ENCODE measurements at places on chromosomes 7 and 10.

GRCh38 chr10:69865450-69865849, 63.7 kb downstream of the COL13A1 start:
- DNase-seq, result no peak

GRCh38 chr10:33802566-33802965, 468.1 kb upstream of the NRP1 start:
- DNase-seq, result no peak

GRCh38 chr7:17493446-17493845, 195.0 kb downstream of the AHR start:
- DNase-seq, result no peak

- DNase-seq, result peak; percentile 96
These were observed 158.8 kb downstream of the SH3PXD2A start for GRCh38 chr10:103696411-103697145.

DNA sequence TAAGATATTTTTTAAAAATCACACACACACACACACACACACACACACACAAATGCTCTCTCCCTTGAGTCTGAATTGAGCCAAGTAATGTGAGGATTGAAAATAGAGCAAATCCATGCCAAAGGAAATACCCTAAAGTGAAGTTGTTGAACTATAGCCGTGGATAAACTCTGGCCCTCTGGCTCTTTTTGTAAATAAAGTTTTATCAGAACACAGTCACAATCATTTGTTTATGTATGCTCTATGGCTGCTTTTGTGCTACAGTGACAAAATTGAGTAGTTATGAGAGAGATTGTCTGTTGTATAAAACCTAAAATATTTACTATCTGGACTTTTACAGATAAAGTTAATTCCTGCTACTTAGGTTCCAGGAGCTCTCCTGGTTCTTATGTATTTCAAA, 39.1 kb downstream of the NKX2-3 start:
- no peak for DNase-seq

- no peak for DNase-seq
These were observed 7.4 kb downstream of the DAGLB start for GRCh38 chr7:6440381-6440780.

GRCh38 chr7:37489703-37490102, 41.0 kb upstream of the ELMO1 start:
- DNase-seq, result no peak

DNA sequence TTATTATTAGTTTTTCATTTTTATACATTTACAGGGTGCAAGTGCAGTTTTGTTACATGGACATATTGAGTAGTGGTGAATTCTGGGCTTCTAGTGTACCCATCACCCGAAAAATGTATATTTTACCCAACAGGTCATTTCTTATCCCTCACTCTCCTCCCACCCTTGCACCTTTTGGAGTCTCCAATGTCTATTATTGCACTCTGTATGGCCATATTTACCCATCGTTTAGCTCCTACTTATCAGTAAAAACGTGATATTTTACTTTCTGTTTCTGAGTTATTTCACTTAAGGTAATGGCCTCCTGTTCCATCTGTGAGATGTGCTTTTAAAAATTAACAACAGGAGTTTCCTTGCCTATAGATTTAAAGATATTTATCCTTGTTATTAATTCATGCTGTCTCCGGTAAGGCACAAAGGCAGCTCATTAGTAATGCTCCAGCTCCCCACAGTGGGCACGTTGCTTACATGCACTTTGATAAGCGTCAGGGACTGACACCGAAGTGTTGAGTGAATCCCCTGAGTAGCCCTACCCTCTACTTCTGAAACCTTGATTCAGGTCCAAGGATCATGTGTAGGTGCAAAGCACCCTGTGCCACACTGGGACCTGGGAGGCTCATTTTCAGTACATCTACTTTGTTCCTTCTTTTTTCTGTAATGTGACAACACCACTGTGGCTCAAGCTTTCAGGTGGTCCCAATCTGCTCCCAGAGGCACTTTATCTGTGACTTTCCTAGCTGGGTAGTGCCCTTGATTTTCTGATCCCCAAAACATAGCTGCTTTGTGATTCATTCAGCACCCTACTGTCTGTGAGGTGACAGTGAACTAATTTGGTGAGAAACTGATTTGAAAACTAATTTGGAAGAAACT, 27.3 kb downstream of the HYAL4 start:
- peak; percentile 7 for DNase-seq

- no peak for DNase-seq
These were observed 159.1 kb upstream of the YAE1 start for GRCh38 chr7:39407137-39407536.

DNA sequence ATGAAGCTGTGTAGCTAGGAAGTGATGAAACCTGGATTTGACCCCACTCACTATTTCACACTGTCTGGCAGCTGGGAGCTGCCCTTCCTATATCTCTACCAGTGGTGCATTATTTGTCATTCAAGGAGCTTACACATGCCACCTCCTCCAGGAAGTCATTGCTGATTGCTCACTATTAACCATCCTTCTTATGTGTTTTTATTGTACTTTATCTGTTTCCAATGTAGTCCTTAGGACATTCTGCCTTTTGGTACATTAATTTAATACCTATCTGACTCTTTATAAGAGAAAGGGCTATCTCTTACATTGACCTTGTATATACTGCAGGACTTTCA, 31.0 kb downstream of the HHEX start:
- no peak for DNase-seq

DNA sequence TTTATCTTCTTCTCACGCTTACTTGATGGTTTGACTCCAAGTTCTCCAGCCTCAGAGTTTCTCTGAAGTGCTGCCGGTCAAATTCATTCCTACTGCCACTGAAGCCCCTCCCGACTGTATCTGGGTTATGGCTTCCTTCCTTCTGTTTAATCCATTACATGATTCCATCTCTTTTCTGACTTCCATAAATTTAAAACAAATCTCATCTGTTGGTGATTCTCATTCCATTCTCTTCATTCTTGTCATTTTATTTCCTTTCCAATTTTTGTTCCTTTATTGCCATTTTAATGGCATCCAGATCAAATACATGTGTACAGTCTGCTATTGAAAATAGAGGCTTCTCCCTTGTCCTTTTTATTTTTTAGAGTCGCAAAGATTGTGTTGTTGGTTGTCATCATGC, 25.4 kb upstream of the HIBADH start:
- DNase-seq, result no peak

DNA sequence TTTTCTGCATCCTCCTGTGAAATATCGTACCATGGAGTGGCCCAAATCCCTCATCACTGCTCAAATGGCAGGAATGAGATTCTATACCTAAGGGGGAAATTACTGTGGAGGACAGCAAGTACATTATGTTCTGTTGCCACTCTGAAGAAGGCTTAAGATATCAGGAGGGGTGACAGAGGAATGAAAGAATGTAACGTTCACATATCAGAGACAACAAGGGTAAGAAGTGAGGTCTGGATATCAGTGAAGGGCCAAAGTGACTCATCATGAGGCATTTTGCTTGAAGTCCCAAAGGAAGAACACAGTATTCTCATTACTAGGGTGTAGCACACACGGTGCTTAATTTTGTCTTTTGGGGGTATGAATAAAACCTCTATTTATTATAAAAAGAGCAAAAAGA, 71.5 kb upstream of the SLC13A1 start:
- DNase-seq, result no peak

- no peak for DNase-seq
These were observed 208.8 kb downstream of the HIBADH start for GRCh38 chr7:27453702-27454405.

DNA sequence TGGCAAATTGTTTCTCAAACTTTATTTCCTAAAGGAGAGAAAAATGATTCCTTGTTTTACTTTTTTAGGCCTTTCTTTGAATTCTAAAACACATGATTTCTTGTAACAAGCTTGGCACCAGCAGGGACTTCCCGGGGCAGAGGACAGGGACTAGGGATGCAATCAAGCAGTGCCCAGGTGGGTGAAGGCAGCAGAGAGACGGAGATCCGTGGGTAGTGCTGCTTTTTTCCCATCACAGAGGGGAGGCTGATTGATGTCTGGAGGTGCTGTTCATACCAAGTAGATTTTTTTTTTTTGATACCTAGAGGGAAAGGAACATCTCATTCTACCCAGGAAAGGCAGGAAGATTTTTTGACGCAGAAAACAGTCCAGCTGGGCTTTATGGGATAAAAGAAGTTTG, 91.9 kb downstream of the FAM171A1 start:
- DNase-seq, result no peak

DNA sequence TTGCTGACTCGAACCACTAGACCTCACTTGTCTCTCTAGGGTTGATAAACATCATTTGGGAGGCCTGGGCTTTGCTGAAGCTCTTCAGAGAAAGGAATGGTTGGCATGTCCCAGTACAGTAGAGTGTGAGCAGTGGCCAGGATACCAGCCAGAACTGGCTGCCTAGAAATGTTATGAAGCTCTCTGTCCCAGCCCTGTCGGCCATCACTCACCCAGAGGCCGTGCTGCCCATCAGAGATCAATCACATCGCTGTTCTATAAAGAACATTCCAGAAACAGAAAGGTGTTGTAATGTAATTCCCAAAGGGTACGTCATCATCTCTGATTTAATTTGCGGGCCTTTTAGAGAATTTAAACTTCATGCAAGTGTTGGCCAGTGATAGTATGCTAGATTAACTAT, 111.5 kb downstream of the PRPF18 start:
- no peak for DNase-seq

DNA sequence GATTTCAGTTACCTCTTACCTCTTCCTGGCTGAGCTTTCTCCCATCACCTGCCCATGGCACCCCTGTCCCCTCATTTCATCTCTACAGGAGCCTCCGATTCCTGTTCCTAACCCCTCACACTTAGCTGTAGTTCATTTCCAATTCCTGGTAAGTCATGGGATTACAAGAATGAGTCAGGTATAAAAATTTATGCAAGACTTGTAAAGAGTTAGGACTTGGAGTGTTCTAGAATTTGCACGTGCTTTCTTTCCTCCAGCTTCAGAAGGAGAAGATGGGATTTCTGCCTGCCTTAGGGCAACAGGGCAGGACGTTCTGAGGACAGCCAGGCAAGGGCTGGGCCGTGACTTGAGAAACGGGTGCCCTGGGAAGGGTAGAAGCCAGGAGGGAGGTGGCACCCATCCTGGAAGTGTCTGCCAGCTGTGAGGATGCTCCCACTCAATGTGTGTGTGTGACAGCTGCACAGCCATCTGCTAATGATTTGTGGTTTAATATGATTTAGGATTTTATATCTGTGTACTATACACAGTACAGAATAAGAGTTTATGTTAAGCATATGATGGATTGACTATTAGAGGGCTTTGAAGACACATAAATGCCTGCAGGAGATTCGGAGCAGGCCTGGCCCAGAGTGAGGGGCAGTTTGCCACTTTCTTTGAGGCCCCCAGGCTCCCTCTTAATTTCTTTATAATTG, 81.5 kb upstream of the VIPR2 start:
- DNase-seq, result no peak

DNA sequence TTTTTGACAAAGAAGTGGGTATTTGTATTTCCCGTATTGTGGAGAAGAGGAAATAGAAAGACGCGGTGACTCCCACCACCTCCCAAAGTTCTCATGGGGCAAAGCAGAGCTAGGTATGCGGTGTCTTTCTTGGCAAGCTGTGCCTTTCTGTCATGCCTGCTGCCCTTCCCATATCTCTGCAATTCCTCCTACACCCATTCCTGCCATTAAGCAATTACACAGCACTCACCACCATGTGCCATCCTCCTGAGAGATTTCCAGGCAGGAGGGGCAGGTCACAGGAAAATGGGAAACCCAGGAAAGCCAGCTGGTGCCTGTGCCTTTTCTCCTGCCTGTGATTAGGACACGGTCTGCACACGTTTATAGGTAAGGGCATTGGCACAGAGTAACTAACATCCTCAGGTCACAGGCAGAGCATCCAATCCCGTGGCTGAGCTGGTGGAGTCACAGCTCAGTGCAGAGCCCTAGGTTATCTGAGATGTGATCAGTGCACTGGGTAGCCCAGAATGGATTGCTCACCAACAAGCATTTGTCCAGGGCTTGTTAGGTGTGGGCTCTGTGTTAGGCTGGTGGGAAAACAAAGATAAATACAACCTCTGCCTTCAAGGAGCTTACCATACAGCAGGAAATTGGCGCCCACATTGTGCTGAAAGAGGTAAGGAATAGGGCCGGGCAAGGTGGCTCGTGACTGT, 9.4 kb upstream of the CRTAC1 start:
- DNase-seq, result no peak

- DNase-seq, result no peak
These were observed 47.0 kb upstream of the FRMD4A start for GRCh38 chr10:14377591-14378175.

DNA sequence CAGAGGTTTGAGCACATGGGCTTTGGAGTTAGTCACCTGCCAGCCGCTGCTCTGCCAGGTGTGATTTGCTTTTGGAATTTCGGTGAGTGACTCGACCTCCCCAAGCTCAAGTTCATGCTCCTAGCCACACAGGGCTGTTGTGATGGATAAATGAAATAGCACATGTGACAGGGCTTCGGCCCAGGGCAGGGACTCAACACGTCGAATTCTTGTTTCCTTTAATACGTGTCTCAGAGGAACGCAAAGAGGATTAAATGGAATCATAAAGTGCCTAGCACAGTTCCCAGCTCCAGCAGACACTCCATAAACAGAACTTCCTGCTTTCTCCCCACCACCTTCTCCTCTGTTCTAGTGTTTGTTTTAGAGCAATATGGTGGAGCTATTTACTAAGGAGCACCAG, 88.3 kb upstream of the CHST15 start:
- no peak for DNase-seq

DNA sequence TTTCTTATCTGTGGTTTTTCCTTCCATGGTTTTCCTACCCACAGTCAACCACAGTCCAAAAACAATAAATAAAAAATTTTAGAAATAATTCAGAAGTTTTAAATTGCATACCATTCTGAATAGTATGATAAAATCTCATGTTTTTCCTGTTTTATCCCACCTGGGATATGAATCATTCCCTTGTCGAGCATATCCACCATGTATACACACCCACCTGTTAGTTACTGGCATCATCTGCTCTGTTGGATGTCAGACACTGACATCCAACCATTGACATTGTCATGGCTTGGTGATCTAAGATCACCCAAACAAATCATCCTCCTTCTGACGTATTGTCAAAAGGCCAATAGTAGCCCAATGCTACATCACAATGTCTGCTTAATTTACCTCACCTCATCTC, 749.8 kb downstream of the TNS3 start:
- DNase-seq, result no peak

- DNase-seq, result no peak
These were observed 47.4 kb upstream of the CFAP46 start for GRCh38 chr10:132989476-132990415.

DNA sequence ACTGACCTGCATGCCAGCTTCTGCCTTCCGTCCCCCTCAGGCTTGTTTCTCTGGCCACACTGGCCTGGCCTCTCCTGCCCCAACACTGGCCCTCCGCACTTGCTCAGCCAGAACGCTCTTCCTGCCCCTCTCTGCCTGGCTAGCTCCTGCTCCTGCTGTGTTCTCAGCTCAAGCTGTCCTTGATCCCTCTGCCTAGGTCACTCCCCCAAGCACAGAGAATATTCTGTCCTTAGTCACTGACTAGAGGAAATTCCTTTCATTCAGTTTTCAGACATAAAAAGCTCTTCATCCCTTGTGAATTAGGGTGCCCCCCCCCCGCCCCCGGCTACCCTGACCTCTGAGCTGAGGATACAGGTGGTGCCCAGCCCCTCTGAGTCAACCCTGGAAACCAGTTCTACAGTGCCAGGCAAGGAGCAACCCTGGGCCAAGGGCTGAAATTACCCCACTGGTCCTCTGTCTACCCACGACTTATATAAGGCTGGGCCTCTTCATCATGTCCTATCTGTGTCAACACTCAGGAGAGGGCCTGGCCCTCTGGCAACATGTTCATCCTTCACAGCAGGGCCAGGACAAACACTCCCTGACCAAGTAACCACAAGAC, 6.6 kb upstream of the SGPL1 start:
- DNase-seq, result no peak

All from 8988T (cell line).